ENCODE measurements at places on chromosomes 12 and 14.

GRCh38 chr12:71691504-71692129, 5.7 kb downstream of the TMEM19 start:
- DNase-seq, result no peak

DNA sequence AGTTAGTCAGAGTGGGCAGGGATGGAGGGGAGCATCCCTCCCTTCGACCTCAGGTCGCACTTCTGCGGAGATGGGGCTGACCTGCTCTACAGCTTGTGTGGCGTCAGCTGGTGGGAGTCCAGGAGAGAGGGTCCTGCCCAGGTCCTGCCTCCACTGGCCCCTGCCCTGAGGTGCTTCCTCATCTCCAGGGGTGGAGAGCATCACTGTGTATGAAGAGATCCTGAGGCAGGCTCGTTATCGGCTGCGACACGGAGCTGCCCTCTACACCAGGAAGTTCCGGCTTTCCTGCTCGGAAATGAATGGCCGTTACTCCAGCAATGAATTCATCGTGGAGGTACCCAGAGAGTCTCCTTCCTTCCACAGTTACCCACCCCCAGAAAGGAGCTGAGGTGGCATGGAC, 20.2 kb downstream of the CLSTN3 start:
- DNase-seq, result no peak

GRCh38 chr12:6534695-6534944, 303 bp downstream of the GAPDH start:
- DNase-seq, result no peak

GRCh38 chr12:112843287-112843686, 51.7 kb downstream of the RPH3A start:
- no peak for DNase-seq

GRCh38 chr14:29926228-29926627, 1.4 kb downstream of the PRKD1 start:
- no peak for DNase-seq

GRCh38 chr12:75087654-75088053, 122.0 kb downstream of the KCNC2 start:
- DNase-seq, result no peak

DNA sequence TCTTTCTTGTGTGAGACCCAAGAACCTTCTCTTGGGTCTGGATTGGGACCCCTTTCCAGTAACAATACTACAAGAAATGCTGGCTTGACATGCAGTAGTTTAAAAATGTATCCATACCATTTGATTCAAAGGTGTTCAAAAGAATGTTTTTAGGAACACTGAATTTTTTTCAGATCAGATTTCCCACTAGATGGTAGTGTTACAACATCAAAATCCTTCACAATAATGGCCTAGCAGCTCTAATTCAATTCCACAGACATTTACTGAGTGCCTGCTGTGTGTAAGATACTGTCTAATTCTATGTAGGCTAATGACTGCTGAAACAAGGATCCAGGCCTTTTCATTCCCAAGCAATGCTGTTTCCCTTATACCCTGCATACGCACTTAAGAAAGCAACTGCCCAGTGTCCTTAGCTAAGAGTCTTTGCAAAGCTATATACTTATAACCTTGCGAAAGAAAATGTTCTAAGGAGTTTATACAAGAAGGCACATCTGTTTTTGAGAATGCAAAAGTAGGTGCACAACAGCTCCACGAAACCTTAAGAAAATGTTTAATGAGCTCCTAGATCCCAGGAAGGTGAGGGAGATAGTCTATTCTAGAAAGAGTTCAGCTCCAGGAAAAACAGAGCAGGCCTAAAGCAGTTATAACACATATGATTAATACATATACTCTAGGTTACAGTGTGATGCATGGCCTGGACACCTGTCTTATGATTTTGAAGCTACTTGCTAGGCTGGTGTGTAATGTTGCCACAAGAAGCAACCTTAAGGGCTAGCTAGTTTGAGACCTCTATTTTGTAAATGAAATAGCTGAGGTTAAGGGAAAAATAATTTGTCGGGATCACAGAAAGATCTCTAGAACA, 50.9 kb upstream of the PKP2 start:
- DNase-seq, result no peak

- DNase-seq, result no peak
These were observed 139.3 kb upstream of the NTF3 start for GRCh38 chr12:5292651-5293050.

GRCh38 chr12:60210756-60211155, 614.9 kb downstream of the SLC16A7 start:
- DNase-seq, result no peak

GRCh38 chr12:6360578-6361490, 14.5 kb downstream of the SCNN1A start:
- no peak for DNase-seq

DNA sequence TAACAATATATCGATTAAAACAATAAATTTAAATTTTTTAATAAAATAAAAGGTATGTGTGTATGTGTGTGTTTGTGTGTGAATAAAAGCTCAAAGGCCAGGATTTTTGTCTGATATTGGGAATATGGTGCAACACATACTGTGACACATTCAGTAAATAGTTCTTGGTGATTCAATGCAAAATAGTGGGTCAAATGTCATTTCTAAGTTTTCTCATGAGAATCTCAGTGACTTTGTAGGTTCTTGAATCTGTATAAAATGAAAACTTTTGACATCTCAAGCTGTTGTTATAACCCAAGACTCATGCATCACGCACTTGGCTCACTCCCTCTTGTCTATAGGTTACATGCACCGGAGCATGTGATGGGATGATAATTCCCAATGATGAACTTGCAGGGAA, 16.2 kb upstream of the MED6 start:
- no peak for DNase-seq

GRCh38 chr14:84864548-84865271, 665.2 kb upstream of the FLRT2 start:
- no peak for DNase-seq

- DNase-seq, result no peak
These were observed 326.1 kb downstream of the BCL11B start for GRCh38 chr14:98945611-98946570.

DNA sequence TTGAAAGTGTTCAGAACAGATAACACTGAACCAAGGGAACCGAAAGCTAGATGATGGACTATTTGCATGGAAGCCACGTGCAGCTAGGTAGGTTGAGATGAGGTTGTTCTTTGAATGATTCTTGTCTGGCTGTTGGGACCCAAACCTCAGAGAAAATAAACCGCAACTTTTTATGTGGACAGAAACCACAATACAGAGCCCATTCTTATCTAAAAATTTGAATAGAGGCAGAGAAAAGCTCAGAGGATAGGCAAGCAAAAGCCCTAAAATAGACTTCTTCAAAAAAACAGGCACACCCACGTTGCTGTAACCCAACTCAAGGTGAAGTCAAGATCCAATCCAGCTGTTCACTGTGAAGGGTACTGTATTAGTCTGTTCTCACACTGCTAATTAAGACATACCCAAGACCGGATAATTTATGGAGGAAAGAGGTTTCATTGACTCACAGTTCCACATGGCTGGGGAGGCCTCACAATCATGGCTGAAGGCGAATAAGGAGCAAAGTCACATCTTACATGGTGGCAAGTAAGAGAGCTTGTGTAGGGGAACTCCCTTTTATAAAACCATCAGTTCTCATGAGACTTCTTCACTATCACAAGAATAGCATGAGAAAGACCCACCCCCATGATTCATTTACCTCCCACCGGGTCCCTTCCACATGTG, 353.8 kb downstream of the AACS start:
- DNase-seq, result no peak

GRCh38 chr12:10088955-10089900, 9.6 kb downstream of the CLEC1A start:
- no peak for DNase-seq

- no peak for DNase-seq
These were observed 151.8 kb downstream of the CRADD start for GRCh38 chr12:93829016-93829415.

- DNase-seq, result no peak
These were observed 1100.7 kb downstream of the TRHDE start for GRCh38 chr12:73372856-73373255.

- DNase-seq, result no peak
These were observed 374.3 kb downstream of the C12orf75 start for GRCh38 chr12:105704787-105705186.

DNA sequence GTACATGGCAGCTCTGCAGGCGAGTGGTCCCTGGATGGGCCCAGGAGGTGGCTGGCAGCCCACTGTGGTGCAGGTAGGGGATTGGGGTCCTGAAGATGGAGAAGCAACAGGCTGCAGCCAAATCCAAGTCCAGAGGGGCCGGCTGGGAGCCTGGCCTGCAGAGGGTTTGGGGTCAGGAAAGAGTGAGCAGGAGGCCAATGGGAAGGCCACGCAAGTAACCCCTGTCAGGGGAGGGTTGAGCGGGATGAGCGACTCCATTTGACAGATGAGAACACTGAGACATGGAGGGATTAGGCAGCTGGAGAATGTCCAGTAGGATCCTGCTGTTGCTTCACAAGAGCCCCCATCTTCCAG, 136.0 kb downstream of the BCL11B start:
- DNase-seq, result no peak

- DNase-seq, result no peak
These were observed 151.8 kb upstream of the GARIN6 start for GRCh38 chr12:99495799-99496198.

- DNase-seq, result no peak
These were observed 74.6 kb downstream of the RERG start for GRCh38 chr12:15146585-15146984.

DNA sequence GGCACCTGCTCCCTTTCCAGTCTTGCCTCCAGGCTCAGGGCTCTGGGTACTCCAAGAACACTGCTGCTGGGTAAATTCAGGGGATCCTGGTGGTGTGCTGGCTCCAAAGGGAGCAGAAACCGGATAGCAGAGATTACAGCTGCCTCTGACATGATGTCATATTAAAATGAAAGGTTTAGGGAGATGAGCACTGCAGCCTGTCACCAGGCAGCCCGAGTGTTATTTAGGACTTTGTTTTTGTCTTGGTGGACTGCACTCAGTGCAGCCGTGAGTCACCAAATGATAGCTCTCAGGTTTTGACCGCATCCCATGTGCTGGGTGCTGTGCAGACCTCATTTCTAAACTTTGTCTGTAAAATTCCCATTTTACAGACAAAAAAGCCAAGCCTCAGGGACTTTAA, 266.0 kb upstream of the CRY1 start:
- no peak for DNase-seq

DNA sequence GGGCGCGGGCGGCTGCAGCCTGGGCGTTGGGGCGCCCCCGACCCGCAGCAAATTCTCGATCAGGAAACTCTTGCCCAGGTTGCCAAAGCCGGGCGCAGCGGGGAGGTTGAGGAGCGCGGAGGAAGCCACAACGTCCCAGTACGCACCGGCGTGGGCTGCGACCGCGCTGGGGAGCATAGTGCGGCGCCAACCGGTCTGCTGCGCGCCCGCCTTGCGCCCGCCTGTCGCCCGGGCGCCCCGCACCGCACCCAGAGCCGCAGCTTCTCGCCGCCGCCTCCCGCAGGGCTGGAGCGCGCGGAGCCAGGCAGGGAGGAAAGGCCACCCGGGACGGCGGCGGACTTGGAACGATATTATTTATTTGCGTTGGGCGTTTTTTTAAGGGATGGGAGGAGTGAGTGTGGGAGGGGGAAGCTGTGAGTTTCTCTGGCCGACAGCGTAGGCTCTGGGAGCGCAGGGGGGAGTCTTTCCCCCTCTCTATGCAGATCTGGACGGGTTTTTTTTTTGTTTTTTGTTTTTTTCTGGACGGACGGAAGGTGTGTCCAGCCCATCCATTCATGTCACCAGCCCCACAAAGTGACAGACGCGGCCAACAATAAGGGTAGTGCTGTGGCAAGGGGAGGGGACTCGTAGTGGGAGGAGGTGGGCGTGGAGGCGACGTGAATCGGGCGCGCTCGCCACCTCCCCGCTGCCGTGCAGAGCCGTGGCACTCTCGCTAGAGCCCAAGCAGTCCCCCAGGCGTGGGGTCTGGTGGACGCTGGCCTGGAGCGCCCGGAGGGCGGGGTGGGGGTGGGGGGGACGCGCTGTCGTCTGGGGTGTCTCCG, at the start of gene DBX2:
DBX2 (minus strand) TSS at position 349 of the 821 bp plus-strand sequence; CDS start at position 177, 172 bp downstream.
- DNase-seq, result no peak

GRCh38 chr12:95205685-95206084, 11.6 kb downstream of the FGD6 start:
- DNase-seq, result no peak

DNA sequence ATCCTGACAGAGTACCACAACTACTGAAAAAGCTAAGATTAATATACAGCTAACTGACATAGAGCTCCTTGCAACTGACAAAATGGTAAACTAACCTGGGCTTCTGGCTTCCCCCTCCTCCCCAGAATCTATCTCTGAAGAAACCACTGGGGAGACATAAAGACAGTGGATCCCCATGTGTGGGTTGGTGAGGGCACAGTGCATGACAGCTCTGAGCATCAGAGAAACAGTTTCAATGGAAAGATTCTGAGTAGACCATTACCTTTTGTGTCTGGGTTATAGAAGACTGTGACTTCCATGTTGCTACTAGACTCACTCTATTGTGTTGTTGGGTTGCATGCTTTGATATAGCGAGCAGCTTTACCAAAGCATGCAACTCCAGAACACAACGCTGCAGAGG, 247.4 kb downstream of the EFCAB11 start:
- no peak for DNase-seq
